Activated CD4-positive, alpha-beta T cell treated with anti-CD3 and anti-CD28 coated beads for 1 hour (primary cell): ENCODE measurements at places on chromosomes 2 and 18.

- DNase-seq = no peak
Observed at GRCh38 chr2:79387431-79387830, 125.4 kb upstream of the CTNNA2 start.

GRCh38 chr2:139867601-139868226, 1087.5 kb upstream of the NXPH2 start:
- no peak for DNase-seq

DNA sequence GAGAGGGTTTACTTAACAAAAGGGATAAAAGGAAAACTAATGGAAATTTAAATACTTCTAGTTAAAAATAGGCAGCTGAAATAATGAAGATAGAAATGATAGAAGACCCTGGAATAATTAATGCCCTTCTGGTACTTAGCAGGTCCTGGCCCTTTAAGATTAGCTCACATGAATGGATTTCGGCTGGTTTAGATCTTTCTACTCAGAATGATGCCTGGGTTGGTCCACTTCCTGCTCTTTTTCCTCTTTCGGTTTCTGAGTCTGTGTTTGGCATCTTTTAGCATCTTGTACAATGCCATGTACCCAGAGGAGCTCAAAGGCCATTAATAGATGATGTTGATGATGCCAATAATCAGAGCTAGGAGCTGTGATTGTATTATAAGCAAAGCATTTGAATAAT, 290.5 kb downstream of the CLIP4 start:
- no peak for DNase-seq

GRCh38 chr2:164574931-164575330, 46.4 kb downstream of the GRB14 start:
- DNase-seq = no peak

DNA sequence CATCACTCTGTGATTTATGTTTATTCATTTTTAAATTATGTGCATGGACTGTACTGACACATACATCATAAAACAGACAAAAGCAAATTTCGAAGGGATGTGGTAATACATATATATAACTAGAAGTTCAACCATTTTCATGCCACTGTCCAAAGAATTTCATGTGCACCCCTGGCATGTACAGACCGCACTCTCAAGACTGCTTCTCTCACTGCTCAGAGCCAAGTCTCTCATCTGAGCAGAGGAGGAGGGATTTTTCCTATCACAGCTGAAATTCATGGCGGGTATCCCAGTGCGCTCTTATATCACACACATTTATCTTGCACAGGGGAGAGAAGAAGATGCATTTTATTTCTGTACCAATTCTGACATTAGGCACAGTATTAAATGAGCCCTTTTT, 5.9 kb downstream of the TMEM178A start:
- no peak for DNase-seq

GRCh38 chr2:149185942-149186490, 144.4 kb upstream of the LYPD6 start:
- DNase-seq = no peak

DNA sequence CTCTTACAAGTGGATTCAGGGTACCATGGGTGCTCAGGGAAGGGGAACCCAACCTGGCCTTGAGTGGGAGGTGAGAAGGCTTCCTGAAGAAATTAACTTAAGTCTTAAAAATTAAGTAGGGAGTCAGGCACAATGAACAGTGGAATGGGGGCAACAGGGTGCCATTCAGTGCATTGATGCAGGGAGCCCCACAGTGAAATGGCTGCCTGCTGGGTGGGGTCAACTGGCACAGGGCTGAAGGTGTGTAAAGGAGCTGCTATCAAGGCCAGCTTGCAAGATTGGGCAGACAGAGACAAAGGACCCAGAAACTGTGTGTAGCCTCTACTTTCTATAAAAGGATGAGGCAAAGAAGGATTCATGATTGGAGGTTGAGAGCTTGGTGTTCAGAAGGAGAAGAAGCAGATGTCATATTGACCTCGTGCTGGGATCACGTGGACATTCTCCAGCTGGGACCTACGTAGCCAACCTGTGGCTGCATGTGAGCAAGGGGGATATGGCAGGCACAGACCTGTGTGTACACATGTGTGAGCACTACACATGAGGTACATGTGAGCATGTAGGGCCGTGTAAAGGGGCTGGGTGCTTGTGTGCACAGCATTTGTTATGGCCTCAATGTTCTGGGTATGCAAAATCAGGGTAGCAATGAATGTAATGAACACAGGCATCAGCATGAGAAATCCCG, 209.5 kb upstream of the HAAO start:
- DNase-seq = no peak

- no peak for DNase-seq
Observed at GRCh38 chr18:40652321-40652720, 1302.7 kb upstream of the PIK3C3 start.

DNA sequence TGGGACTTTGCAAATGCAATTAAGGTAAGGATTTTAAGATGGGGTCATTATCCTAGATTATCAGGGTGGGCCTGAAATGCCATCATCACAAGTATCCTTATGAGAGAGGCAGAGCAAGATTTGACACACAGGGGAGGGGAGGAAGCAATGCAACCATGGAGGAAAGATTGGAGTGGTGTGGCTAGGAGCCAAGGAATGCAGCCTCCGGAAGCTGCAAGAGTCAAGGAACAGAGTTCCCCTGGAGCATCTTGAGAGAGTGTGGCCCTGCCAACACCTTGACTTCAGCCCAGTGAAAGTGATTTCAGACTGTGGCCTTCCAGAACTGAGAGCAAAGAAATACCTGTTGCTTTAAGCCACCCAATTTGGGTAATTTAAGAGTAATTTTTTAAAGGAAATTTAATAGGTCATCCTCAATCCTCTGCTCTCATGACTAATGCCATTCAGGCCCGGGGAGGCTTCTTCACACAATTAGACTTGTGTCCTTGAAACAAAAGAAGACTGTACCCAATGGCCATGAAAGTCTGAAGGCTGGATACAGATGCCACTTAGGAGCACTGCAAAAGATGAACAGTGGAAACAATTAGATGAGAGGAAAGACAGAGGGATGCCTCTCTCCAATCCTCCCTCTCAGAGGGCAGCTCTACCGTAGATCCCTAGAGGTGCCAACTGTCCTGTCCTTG, 250.3 kb upstream of the ID2 start:
- no peak for DNase-seq

DNA sequence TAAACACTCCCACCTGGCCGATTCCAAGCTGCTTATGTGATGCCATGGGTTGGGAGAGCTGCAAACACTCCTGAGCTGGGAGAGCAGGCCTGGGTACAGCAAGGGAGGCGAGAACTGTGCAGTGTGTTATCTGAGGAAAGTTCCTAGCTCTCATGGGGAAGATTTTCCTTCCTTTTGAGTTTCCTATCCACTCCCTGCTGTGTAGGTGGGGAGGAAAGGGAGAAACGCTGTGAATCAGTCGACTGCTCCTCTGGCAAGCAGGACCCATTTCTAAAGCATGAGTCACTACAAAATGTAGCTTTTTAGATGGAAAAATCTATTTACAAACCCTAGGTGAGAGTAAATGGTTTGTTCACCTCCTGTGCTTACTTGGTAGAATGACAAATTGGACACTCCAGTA, 80.4 kb downstream of the SH3RF3 start:
- no peak for DNase-seq

DNA sequence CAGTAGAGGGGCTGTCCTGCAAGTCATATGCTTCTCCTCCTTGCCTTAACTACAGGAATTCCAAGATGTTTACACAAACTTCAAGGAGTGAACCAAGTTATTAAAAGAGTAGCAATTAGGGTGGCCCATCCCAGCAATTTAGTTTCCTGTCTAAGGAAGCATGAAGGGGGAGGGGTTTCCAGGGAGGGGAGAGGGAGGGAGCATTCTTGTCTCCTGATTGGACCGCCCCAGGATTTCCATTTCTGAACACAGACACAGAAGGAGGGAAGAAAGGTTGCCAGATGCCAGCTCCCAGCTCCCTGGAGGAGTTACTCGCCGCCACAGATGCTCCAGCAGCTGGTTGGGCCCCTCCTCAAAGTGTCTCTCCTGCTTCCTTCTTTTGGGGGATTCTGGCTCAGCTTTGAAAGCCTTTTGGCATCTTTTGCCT, 107.6 kb downstream of the TRIB2 start:
- no peak for DNase-seq

- no peak for DNase-seq
Observed at GRCh38 chr2:217916504-217917254, 86.1 kb downstream of the TNS1 start.

GRCh38 chr2:64477979-64478378, 24.0 kb downstream of the LGALSL start:
- no peak for DNase-seq

- DNase-seq = no peak
Observed at GRCh38 chr2:9400268-9401058, 22.9 kb downstream of the ITGB1BP1 start.

DNA sequence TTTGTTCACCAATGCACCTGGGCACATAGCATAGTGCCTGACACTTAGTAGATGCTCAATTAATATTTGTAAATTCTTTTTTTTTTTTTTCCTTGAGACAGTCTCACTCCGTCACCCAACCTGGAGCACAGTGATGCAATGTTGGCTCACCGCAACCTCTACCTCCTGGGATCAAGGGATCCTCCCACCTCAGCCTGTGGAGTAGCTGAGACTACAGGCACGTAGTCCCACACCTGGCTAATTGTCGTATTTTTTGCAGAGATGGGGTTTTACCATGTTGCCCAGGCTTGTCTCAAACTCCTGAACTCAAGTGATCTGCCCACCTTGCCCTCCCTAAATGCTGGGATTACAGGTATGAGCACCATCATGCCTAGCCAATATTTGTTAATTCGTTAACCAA, 23.2 kb upstream of the LPIN2 start:
- DNase-seq = no peak

DNA sequence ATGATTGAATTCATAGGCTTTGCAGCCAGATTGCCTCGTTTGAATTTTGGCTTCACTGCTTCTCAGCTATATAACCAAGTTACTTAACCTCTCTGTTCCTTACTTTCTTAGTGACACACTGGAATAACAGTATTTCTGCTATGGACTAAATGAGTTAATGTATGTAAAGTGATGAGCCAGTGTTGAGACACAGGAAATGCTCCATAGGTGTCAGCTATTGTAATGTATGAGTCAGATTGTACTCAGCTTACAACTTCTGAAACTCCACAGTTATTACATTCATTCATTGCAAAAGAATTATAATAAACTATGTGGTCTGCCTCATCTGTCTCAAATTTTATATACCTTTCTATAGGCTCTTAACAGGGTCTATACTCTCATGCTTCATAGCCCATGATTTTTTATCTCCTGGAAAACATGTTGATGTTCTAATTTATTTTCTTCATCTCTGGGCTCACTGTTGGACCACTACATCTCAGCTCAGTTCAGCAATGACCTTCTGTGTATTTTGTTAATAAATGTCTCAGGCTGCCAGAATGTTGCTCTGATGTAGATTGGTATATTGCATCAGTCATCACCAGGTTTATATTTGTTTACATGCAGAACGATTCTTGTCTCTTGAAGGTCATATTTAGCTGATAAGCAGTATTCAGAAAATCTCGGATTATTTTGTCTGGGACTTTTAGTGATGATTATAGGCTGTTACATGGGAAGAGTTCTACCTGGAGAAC, 76.2 kb downstream of the MAP3K20 start:
- DNase-seq = no peak

- DNase-seq = peak; percentile 56
Observed at GRCh38 chr2:29196792-29197788, 81.9 kb downstream of the CLIP4 start.

DNA sequence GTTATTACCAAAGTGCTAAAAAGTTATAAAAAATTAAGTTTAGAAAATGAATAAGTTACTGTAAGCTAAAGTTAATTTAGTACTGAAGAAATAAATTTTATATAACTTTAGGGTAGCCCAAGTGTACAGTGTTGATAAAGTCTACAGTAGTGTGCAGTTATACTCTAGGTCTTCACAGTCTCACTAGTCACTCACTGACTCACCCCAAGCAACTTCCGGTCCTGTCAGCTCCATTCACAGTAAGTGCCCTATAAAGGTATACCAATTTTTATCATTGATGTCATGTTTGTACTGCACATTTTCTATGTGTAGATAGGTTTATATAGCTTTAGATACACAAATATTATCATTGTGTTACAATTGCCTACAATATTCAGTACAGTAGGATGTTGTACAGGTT, 518.3 kb upstream of the PIK3C3 start:
- no peak for DNase-seq

DNA sequence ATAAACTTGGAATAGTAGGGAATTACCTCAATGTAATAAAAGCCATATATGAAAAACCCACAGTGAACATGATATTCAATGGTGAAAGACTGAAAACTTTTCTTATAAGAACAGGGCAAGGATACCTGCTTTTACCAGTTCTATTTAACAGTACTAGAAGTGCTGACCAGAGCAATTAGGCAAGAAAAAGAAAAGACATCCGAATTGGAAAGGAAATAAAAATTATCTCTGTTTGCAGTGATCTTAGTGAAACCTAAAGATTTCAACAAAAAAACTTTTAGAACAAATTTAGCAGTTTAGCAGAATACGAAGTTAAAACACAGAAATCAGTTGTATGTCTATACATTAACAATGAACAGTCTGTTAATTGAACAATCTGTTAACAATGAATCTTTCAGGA, 69.1 kb downstream of the MIB1 start:
- no peak for DNase-seq

DNA sequence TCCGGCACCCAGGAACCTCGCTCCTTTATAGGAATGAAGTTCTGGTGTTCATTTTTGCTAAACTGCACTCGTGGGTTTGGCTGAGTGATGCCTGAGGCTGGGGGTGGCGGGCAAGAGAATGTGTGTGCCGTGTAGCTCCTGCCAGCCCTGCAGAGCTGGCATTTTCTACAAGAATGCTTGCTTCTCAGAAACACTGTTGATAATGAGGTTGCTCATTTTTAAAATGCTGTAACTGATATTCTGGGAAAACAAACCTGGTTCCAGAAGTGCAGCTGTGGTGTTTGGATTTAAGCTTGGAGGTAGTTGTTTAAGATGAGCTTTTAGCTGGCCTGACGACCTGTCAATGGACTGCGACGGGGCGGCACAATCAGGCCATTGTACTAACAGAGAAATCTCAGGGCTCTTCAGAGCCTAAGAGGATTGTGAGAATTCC, 511.9 kb upstream of the TNP1 start:
- DNase-seq = no peak

- no peak for DNase-seq
Observed at GRCh38 chr2:208039376-208040110, 14.2 kb upstream of the PLEKHM3 start.

- no peak for DNase-seq
Observed at GRCh38 chr2:187093771-187094412, 244.9 kb upstream of the ZSWIM2 start.

DNA sequence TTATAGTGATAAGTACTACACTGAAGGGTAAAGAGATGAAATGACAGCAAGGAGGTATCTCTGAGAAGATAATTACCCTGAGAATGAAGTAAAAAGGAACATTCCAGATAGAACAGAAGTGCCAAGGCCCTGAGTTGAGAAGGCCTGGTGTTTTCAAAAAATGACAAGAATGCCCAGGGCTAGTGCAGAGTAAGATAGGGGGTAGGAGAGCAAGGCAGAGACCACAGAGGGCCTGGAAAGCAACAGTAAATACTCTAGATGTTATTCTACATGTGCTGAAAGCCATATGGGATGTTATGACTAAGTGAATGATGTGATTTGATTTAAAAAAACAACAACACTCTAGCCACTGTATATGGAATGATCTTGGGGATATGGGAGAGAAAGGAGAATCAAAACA, 52.3 kb downstream of the BAZ2B start:
- DNase-seq = no peak

GRCh38 chr2:229798446-229799155, 84.2 kb upstream of the DNER start:
- no peak for DNase-seq

GRCh38 chr2:74708883-74709282, 54.8 kb downstream of the SEMA4F start:
- no peak for DNase-seq
